ENCODE measurements at places on chromosomes 6 and 20.

DNA sequence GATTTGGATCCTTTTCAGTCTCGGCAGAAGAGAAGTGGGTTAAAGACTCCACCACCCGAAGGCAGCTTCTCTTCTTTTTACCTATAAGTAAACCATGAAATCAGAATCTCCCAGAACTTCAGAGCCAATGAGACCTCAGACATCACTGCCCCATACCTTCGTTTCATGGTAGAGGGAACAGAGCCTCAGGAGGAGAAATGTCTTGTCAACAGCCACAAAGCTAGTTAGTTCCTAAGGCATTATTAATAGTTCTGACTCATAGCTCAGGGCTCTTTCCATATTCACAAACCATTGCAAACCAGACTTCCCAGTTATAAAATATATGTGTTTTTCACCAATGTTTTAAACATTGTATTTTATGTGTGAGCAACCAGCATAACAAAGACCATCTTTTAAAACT lies 118.7 kb upstream of the RIPOR2 start:
- DNase-seq, result no peak
- H3K36me3 ChIP-seq, result no peaks in the 10 kb centered on the region
- H3K4me1 ChIP-seq, result no peaks in the 10 kb centered on the region
- no peaks in the 10 kb centered on the region for H3K27me3 ChIP-seq
- no peak overlapping the region for H3K27ac ChIP-seq
- no peak overlapping the region for H3K4me3 ChIP-seq

DNA sequence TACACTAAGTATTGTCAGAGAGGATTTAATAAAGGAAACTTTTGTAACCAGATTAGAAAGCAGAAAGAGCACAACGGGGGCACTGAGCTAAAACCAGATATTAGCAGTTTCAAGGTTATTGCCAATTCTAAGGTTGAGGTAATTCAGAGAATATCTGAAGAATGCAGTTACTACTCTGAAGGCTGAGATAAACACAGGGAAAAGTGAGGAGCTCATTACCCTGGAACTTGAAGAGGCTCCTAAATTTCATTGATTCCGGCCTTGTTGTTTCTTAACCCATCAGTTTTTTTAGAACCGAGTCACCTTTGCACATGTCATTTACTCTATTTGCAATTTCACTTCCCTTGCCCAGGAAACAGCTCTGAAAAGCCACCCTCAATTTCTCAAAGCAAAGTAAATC lies 72.4 kb upstream of the BTBD3 start:
- H3K36me3 ChIP-seq, result no peaks in the 10 kb centered on the region
- peaks cover 18% of the 10 kb centered on the region for H3K4me1 ChIP-seq
- no peak for DNase-seq
- no peaks in the 10 kb centered on the region for H3K27me3 ChIP-seq
- no peak overlapping the region for H3K27ac ChIP-seq

DNA sequence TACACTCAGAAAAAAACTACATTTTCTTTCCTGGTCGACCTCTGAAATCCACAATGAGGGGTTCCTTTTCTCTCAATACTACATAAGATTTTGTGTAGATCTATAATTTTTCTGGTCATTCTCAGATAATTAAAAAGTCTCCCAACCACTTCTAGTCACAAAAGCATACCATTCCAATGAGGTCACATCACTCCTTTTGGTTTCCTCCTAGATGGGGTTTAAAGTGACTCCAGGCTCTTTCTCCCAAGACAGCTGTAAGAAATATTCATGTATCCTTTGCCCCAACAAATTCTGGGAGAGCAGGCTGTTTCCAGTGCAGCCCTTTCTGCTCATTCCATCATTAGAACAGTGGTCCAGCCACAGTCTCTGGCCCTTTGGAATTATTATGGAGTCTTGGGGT lies 43.1 kb upstream of the BEND6 start:
- no peak overlapping the region for H3K27ac ChIP-seq
- H3K27me3 ChIP-seq, result no peaks in the 10 kb centered on the region

- no peaks in the 10 kb centered on the region for H3K27me3 ChIP-seq
- H3K36me3 ChIP-seq, result peaks cover 23% of the 10 kb centered on the region
- H3K4me1 ChIP-seq, result peaks cover 8% of the 10 kb centered on the region
- no peak overlapping the region for H3K27ac ChIP-seq
- no peak for DNase-seq
- no peak overlapping the region for H3K4me3 ChIP-seq
Measured at GRCh38 chr6:44428682-44429081, 41.2 kb downstream of the CDC5L start.

- peaks cover 3% of the 10 kb centered on the region for H3K27me3 ChIP-seq
- H3K4me3 ChIP-seq, result no peak overlapping the region
- no peaks in the 10 kb centered on the region for H3K36me3 ChIP-seq
- H3K4me1 ChIP-seq, result no peaks in the 10 kb centered on the region
- H3K27ac ChIP-seq, result no peak overlapping the region
- no peak for DNase-seq
Measured at GRCh38 chr6:146200176-146200575, 171.3 kb downstream of the GRM1 start.

- peaks cover 6% of the 10 kb centered on the region for H3K4me1 ChIP-seq
- peaks cover 8% of the 10 kb centered on the region for H3K36me3 ChIP-seq
- H3K4me3 ChIP-seq, result no peak overlapping the region
- H3K27ac ChIP-seq, result no peak overlapping the region
- H3K27me3 ChIP-seq, result peaks cover 47% of the 10 kb centered on the region
Measured at GRCh38 chr6:168885196-168885595, 368.4 kb downstream of the THBS2 start.

- no peak overlapping the region for H3K27ac ChIP-seq
- no peak overlapping the region for H3K4me3 ChIP-seq
- H3K4me1 ChIP-seq, result no peaks in the 10 kb centered on the region
- peaks cover 2% of the 10 kb centered on the region for H3K36me3 ChIP-seq
- H3K27me3 ChIP-seq, result no peaks in the 10 kb centered on the region
Measured at GRCh38 chr6:169205176-169206160, 48.2 kb downstream of the THBS2 start.

GRCh38 chr6:147003186-147003585 lies 201.0 kb upstream of the STXBP5 start:
- H3K27me3 ChIP-seq, result no peaks in the 10 kb centered on the region
- no peak for DNase-seq

DNA sequence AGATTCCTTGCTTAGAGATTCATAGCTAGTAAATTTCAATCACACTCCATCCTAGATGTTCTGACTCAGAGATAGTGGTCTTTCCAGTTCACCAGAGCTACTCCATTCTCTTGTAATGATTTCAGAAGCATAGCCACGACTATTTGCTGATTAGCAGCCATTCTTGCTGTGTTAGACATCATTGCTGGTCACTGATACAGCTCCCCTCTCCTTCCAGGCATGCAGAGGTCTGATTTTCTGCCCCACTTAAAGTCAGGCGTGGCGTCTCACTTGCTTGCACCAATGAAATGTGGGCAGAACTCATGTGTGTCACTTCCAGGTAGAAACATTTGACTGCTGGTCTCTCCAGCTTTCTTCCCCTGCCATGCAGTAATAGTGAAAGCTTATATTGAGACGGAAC lies 168.9 kb upstream of the JARID2 start:
- DNase-seq, result no peak
- no peak overlapping the region for H3K27ac ChIP-seq
- H3K36me3 ChIP-seq, result no peaks in the 10 kb centered on the region
- no peak overlapping the region for H3K4me3 ChIP-seq

DNA sequence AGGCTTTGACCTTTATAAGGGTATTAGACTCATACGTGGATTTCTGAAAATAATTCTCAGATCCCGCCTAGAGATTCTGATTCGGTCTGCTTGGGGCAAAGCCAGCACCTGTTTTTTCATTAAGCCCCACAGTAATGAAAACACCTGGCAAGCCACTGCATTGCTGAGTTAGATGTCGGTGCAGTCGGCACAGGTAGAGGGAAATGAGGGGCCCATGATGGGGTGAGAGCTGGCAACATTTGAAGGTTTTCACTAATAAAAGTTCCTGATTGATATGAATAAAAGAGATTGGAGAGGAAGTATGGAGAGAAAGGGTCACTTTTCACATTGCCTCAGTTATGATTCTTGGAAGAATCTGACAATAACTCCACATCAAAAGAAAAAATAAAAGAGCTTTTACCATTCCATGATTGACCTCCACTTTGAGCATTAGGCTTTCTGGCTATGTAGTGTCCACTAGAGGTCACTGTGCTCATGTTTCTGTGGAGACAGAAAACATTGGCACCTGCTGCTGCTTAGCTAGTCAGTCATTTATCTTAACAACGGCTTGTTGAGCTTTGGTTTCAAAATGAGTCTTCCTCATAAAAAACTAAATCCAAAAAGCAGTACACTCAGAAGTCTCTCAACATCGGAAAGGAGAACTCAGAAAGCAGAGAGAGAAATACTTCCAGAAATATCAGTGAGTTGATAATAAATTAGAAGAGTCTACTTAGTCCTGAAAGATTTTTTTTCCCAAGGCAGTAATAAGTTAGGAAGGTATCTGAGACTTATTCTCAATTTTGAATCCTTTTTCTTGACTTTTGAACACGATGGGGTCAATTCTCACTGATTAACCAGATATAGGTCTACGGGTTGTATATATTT lies 53.3 kb upstream of the KLHL31 start:
- H3K36me3 ChIP-seq, result no peaks in the 10 kb centered on the region
- no peak overlapping the region for H3K4me3 ChIP-seq
- peaks cover 3% of the 10 kb centered on the region for H3K27me3 ChIP-seq
- no peak for DNase-seq
- peaks cover 24% of the 10 kb centered on the region for H3K4me1 ChIP-seq
- H3K27ac ChIP-seq, result no peak overlapping the region

DNA sequence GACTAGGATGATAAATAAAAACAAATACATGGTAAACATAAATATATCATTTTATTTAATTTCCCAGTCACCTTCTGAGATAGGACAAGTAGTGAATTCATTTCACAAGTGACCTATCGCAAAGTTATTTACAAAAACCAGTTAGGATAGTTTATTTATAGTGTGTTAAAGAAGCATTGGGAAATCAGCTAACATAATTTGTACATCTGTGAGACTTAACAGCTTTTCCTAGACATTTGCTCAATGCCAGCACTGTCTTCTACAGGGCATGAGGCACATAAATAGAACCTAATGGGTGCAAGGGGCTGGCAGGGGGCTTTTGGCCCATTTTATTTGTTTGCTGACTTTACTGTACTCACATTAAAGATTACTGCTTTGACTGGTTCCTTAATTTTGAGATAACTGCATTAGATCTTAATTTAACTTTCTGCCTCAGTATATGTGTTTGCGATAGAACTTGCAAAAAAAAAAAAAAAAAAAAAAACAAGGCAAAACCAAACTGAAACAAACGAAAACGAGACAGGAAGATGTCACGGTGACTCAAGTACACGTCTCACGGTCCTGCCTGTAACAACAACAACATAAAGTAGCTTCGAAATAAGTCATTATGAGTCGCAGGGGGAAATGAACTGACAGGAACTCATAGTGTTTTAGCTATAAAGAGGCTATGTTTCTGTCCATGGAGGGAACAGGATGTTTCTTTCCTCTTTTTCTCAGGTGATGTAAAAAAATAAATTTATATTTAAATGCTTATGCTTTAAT lies 133.7 kb upstream of the GMDS start:
- no peaks in the 10 kb centered on the region for H3K36me3 ChIP-seq
- H3K27ac ChIP-seq, result no peak overlapping the region
- H3K27me3 ChIP-seq, result no peaks in the 10 kb centered on the region
- DNase-seq, result no peak

DNA sequence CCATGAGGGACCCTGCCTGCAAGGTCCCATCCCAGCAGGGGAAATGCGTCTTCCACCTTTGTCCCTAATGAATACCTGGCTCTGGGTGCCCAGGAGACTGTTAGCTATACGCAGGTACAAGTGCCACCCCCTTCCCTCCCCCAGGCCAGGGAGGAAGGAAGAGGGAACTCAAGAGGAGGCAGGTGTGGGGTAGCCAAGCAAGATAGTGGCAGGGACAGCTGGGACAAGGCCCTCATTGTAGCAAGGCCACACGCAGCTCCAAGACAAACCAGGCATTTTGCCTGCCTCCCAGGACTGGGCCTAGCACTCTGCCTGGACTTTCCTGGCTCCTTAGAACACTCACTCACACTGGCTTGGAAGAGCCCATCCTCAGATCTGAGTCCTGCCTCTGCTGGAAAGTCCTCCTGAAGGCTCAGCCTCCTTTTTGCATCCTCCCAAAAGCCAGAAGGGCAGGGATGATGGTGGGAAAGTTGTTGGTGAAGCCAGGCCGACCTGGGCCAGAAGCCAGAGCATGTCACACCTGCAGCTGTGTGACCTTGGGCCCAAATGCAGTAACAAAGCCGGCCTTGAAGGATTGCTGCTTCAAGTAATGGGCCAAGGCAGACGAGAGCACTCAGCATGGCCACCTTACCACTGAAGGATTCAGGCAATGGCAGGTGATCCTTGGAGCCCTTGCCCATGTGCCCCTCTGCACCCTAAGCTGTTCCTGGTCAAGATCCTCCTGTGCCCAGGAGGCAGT lies 27.7 kb downstream of the SNPH start:
- H3K36me3 ChIP-seq, result no peaks in the 10 kb centered on the region
- H3K27ac ChIP-seq, result no peak overlapping the region
- peaks cover 3% of the 10 kb centered on the region for H3K27me3 ChIP-seq
- no peak for DNase-seq
- H3K4me3 ChIP-seq, result no peak overlapping the region

DNA sequence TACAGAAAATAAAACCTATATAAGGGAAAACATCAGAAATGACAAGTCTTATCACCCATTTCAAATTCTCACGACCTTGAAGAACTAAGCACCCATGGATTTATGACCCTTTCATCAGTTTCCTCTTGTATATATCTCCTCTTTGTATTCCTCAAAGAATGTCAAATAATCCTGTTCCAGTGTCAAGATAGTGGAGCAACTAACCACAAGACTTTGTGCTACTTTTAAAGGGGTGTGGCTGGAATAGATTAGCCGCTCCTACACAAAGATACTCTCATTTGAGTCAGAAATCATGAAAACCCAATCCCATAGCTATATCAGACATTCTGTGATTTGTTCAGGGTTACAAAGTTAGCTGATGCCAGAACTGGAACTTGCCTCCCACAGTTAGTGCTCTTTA lies 6.6 kb downstream of the REPS1 start:
- H3K36me3 ChIP-seq, result peaks cover 2% of the 10 kb centered on the region
- no peak overlapping the region for H3K4me3 ChIP-seq
- no peak for DNase-seq

DNA sequence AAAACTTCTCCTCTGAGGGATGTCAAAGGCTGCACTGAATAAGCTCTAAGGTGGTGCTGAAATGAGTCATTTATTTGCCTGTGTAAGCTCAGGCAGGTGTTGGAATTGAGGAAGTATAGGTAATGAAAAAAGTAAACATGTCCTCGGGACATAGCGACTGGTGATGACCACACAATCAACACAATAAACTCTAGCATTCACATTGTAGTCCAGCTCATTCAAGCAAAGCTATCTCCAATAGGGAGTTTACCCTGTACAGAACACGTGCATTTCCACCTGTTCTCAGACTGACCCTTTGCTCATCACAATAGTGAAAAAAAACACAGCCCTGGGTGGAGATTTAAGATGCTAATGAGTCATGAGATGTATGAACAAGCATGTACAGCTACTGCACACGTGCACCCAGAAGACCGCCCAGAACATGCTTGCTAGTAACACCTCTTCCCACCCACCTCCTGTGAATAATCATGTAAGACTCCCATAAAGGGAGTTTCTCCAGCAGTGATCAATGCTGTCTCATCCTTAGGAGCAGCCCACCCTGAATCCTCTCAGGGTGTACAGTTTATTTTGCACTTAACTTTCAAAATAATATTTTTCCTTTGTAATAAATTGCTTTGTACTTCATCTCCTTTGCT lies 33.0 kb upstream of the POU5F1 start:
- H3K4me3 ChIP-seq, result no peak overlapping the region
- no peaks in the 10 kb centered on the region for H3K36me3 ChIP-seq
- peaks cover 9% of the 10 kb centered on the region for H3K4me1 ChIP-seq
- DNase-seq, result no peak
- peak overlapping the region; percentile 82 for H3K27ac ChIP-seq

- no peaks in the 10 kb centered on the region for H3K27me3 ChIP-seq
- no peaks in the 10 kb centered on the region for H3K36me3 ChIP-seq
- no peak overlapping the region for H3K4me3 ChIP-seq
- H3K4me1 ChIP-seq, result no peaks in the 10 kb centered on the region
Measured at GRCh38 chr6:152499931-152500330, 137.2 kb downstream of the SYNE1 start.
